Left kidney (tissue), 8 donors: ENCODE measurements at places on chromosomes 6 and 20. TPM values are rescaled to one million over a fixed set of nuclear protein-coding genes. Genes with fewer than 3 reads are reported as not detected.
A peak's percentile ranks its signal among the peaks of the same experiment; 100 is the strongest.

DNA sequence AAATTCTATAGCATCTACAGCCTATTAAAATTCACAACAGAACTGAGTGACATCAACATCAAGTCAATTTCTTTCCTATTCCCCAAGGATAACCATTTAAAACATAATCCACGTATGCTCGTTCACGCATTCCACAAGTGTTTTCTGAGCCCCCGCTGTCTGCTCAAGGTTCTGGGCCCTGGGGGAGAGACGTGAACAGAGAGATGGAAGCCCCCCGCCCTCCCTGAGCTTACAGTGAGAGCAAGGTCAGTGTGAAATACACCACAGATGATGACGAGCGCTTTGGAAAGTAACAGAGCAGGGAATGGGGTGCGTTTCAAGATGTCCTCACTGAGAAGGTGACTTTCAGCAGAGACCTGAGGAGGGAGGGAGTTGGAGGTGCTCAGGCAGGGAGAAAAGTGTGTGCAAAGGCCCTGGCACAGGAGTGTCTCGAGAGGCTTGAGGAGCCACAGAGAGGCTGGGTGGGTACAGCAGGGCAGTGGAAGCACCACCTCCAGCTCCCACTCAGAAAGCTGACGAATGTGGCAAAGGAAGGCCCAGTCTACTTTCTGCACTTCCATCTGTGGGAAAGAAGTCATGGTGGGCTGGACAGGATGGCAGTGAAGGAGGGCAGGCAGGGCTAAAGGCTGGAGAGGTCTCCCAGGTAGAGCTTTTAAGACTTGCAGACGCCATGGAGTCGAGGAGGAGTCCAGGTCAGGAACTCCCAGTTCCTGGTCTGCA is 88.3 kb downstream of the DLL1 start:
- DNase-seq, result no peak

DNA sequence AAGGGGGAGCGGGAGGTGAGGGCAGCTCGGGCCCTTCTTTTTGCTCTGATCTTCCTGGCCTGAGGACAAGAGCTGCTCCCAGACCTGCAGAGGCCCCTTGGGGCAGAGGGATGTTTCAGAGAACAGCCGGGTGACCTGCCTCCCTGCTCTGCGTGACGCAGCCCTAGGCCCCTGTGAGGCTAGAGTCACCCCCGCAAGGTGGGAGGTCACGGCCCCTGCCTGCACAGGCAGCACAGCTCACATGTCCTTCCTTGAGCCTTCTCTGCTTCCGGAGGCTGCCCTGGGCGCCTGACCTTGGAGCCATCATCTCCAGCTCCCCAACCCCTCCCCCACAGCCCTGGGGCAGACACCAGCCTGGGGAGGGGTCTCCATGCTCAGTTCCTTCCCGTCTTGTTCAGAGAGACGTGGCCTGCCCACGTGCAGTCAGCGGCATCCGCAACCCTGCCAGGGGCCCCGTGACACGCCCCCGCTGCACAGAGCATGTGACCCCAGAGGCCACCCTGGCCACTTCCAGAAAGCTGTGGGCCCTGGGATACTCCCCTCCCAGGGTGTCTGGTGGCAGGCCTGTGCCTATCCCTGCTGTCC is at the start of gene BIRC7:
TSS of gene BIRC7 (plus strand) at position 507 of the 585 bp plus-strand sequence. CDS start 192 bp downstream, outside the sequence.
- DNase-seq, result no peak

- peak; percentile 42 for DNase-seq
Observed at GRCh38 chr20:19628570-19629134, 129.4 kb upstream of the RIN2 start.

GRCh38 chr20:44392776-44393607 is 37.5 kb downstream of the HNF4A start:
- DNase-seq, result no peak

DNA sequence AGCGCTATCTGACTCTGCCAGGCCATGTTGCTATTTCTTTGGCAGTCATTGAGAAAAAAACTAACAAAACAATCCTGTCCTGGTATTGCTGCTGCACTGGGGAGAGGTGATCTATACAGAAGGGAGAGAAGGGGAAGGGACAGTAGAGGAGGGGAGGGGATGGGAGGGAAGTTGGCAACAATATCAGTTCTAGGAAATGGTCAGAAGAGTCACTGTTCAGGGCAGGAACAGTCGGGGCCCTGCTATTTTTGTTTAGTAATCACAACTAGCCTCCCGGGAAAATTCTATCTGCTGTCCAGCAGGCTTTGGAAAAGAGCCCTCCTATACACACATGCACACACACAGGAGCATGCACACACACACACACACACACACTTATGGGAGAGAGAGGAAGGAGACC is 142.3 kb upstream of the CARMIL1 start:
- no peak for DNase-seq

GRCh38 chr20:58901488-58902402 is 49.2 kb downstream of the GNAS start:
- no peak for DNase-seq

COL19A1 gene
- 4.0 TPM for polyA plus RNA-seq

C6orf136 gene
- 24.1 TPM for polyA plus RNA-seq

DNA sequence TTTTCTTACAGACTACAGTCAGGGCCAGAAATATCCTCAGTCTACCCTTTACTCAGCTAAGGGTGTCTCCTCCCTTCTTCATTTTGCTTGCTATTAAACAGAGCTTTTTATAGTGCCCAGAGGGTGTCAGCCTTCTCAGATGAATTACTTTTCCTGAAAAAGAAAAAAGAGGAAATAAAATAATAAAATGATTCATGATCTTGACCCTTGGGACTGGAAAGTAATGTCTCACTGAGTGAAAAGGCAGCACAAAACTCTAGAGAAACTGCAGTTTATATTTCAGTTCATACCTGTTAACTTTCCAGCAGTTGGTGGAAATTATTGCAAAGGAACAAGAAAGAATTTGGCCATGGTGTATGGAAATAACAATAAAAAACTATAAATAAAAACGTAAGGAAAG is 170.6 kb downstream of the IBTK start:
- no peak for DNase-seq

DNA sequence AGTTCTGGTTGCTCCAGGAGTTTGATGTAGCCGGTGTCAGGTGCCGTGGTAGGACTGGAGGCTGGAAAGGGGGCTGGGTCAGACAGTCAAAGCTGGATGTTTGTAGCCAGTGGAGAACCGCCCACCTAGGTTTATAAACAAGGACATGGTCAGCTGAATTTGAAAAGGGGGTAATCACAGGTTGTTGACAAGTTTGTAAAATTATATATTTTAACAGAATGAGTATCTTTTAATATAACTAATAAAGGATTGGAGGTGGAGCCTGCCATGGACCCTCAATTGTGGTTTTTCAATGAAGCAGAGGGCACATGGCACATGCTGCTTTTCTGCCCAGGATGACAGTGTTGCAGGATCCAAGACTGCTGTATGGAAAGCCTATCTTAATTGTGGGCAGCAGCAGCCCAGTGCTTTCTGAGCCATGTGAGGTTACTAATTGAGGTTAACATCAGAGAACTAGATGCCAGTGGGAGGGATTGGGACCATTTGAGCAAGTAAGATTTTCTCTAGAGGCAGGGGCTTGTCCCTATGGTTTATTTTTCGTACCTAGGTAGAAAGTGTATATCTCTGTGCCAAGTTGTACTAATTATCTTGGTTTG is 9.7 kb downstream of the HECA start:
- no peak for DNase-seq

GRCh38 chr6:98384334-98384733 is 450.0 kb upstream of the POU3F2 start:
- DNase-seq, result no peak

- DNase-seq, result no peak
Observed at GRCh38 chr6:44470115-44470464, 82.6 kb downstream of the CDC5L start.

EDN1 gene
- polyA plus RNA-seq, result 3.8 TPM

- peak; percentile 62 for DNase-seq
Observed at GRCh38 chr6:89311853-89312531, 3.1 kb downstream of the GABRR2 start.

- no peak for DNase-seq
Observed at GRCh38 chr6:87287251-87287650, 35.1 kb upstream of the SMIM8 start.

DNA sequence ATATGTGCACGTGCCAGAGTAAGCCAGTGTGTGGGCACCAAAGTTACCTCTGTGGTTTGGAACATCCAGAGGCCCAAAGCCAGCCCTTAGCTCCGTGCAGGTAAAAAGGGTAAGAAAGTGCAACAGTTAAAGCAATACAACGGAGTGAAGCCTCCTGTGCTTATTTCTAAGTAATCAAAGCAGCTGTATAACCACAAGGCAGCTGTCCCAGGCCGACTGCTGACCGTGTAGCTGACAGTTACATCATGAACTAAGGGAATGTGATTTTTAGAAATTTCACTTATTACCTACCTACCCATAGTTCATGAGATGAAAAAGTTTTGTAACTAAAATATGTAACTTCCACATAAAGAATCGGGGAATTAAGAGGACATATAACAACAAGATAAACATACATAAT is 121.2 kb upstream of the QKI start:
- no peak for DNase-seq

DNA sequence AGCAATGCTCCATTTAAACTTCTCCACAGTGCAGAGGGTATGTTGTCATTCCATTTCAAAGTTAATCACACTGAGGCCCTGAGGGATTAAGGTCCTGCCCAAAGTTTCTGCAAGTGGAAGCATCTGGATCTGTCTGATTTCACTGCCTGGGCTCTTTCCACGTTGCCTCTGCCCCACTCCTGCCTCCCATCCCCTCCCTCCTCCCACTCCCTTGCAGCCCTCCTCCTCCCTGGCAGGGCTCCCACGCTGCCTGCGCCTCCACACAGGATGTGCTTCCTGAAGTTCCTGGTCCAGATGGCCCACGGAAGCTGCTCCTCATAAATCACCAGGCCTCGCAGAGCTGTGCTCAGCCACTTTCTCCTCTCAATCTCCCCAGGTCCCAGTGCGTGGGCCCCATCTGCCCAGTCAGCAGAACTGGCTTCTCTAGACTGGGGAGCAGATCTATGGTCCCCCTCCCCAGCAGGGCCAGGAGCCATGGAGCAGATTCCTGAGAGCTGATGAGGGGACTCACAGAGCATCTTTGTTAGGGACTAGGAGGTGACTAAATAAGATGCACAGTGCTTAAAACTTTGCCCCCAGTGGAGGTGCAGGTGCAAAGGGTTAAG is 65.4 kb upstream of the MAFB start:
- DNase-seq, result peak; percentile 13

COL21A1 gene
- 124 TPM for polyA plus RNA-seq

SOBP gene
- polyA plus RNA-seq, result 14.8 TPM

SLC22A23 gene
- polyA plus RNA-seq, result 12.8 TPM

- no peak for DNase-seq
Observed at GRCh38 chr6:169009628-169010027, 244.0 kb downstream of the THBS2 start.

TULP1 gene
- 1.7 TPM for polyA plus RNA-seq

GRCh38 chr20:24704899-24705298 is 235.5 kb downstream of the SYNDIG1 start:
- no peak for DNase-seq

DNA sequence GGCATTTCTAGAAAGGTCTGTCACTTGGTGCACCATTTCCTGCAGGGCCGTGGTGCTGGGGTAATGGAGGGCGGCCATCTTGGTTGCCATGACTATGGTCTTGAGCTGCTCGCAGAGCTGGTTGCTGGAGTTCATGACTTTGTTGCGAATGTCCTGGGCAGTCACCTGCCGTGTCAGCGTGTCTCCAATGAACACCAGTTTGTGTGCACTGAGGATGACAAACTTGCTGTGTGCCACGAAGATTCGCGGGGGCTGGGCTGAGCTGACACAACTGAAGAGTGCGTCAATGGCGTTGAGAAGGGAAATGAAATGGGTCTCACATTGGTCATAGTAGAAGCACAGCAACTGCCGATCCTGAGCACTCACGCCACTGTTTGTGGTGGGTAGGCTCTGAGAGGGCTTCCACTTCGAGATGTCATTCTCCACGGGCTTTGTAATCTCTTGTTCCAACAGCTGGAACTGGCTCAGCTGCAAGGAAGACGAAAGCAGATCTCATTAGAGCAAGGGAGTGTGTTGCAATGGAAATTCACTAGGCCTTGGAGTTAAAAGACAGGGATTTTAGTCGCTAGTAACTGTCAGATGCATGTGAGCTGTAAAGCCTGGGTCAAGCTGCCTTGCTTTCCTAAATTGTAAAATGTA is 47.1 kb downstream of the NEDD9 start:
- no peak for DNase-seq

GRCh38 chr20:987677-988076 is 14.4 kb downstream of the RSPO4 start:
- DNase-seq, result no peak

DNA sequence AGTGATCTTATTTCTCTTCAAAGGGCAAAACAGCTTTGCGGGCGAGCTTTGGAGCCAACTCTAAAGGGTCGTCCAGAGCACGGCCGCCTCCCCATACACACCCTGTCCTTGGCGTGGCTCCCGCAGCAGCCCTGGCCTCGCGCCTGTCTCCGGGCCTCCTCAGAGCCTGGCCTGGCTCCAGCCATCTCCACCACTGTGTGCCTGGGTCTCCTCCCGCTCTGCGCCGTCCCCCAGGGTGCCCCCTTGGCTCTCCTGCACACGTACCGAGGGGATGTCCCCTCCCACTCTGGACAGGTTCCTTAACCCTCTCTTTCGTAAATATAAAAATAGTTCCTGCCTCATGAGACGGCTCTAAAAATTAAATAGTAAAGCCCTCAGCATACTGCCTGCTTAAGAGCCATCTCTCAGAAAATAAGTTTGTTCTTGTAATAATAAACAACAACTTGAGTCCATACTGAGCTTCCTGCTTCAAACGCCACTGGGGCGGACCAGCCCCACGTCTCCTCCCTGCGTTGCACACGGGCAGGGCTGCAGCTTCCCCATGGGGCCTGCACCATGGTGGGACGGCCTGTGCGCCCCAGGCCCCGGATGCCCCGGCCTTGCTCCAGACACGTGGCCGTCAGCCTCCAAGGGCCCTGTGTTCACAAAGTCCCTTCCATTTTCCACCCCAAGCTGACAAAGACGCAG is 226.2 kb downstream of the TTLL2 start:
- no peak for DNase-seq

GRCh38 chr6:12769556-12770256 is 53.1 kb downstream of the PHACTR1 start:
- DNase-seq, result no peak

GRCh38 chr6:79410806-79411205 is 126.4 kb downstream of the LCA5 start:
- DNase-seq, result no peak

GRCh38 chr6:20448828-20449227 is 47.1 kb downstream of the E2F3 start:
- no peak for DNase-seq

- no peak for DNase-seq
Observed at GRCh38 chr20:53654932-53655624, 61.4 kb upstream of the ZNF217 start.

GRCh38 chr6:15398633-15399275 is 152.9 kb downstream of the JARID2 start:
- no peak for DNase-seq

DNA sequence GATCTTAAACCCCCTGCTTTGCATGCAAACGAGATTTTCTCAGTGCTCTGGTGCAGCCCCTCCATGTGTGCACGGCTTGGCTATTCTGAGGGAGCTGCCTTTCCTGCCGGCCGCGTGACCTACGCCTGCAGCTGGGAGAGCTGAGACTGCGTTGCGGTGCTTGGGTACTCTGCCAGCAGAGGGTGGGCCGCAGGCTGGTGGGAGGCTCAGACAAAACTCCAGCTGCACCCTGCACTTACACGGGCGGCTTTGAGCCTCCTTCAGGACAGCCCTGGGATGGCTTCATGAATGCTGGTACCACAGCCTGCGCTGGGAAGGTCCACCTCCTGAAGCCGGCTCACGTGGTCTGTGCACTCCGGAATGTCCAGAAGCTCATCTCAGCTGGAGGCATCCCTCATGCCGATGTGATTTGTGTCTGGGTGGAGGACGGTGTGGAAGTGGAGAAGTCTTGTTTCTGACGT is 223.7 kb downstream of the DLL1 start:
- no peak for DNase-seq

GRCh38 chr6:17574866-17575560 is 25.1 kb upstream of the FAM8A1 start:
- no peak for DNase-seq

BAK1 gene
- 21.1 TPM for polyA plus RNA-seq

RBBP8NL gene
- 1.3 TPM for polyA plus RNA-seq
